Fibroblast of skin of abdomen (primary cell): ENCODE measurements at places on chromosomes 12 and 14.
A peak's percentile ranks its signal among the peaks of the same experiment; 100 is the strongest.

GRCh38 chr12:109203480-109203879, 87.1 kb downstream of the ACACB start:
- DNase-seq: no peak

DNA sequence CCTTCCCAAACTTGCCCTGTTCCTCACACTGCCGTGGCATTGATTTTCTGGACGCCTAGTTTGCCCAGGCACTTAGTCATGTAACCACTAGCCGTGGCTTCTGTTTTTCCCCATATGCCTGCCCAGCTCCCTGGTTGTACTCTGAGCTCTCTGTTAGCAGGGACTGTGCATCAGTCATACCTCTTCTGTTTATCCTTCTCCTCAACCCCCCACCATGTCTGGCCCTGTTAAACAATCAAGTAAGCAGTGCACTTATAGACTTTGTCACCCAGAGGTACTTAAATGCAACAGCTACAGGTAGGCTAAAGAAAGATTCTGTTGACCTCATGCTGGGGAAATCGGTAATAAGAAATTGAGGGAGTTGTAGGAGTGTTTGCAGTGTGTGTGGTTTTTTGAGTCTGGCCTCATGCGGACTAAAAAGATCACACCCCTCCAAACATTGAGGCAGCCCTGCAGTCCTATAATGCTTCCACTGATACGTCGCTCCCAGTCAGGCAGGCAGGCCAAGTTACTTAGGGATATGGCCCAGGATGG, 17.0 kb downstream of the UBE3B start:
- no peak for DNase-seq

GRCh38 chr12:127083008-127083949, 1183.7 kb upstream of the TMEM132C start:
- DNase-seq: peak; percentile 77

GRCh38 chr12:44021471-44021971, 185.6 kb downstream of the TMEM117 start:
- DNase-seq: no peak

DNA sequence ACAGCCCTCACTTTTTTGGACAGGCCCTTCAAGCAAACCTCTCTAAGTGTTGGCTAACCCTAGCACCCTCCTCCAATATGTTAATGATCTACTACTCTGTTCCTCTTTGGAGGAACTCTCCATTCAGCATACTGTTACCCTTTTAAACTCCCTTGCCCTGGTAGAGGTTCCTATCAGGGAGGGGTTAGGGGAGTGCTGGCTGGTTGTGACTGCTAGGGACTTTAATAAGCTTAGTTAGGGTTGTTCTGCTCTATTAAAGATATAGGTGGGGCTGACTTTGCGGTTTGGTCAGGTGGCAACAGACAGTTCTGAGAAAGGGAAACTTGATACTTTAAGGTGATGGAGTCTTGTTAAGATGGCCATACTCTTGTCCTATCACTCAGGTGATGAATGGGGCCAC, 301.5 kb upstream of the FBXO33 start:
- no peak for DNase-seq

GRCh38 chr12:31950088-31950487, 9.1 kb upstream of the RESF1 start:
- no peak for DNase-seq

- no peak for DNase-seq
Measured at GRCh38 chr14:69471916-69472315, 12.6 kb upstream of the PLEKHD1 start.

GRCh38 chr12:47988073-47989022, 15.9 kb downstream of the COL2A1 start:
- peak; percentile 28 for DNase-seq

GRCh38 chr12:121295746-121296617, 527 bp downstream of the CAMKK2 start:
- no peak for DNase-seq

GRCh38 chr12:25254271-25254880, 3.6 kb upstream of the KRAS start:
- peak; percentile 59 for DNase-seq

DNA sequence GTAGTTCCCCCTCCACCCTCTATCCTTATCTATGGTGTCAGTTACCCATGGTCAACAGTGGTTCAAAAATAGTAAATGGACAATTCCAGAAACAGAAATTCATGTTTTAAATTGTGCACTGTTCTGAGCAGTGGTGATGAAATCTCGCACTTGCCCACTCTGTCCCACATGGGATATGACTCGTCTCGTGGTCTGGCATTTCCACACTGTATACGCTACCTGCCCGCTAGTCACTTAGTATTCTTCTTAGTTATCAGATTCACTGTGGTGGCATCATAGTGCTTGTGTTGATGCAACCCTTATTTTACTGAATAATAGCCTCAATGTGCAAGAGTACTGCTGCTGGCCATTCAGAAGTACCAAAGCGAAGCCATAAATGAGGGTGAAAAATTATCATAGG, 507.0 kb downstream of the SNAPC1 start:
- DNase-seq: no peak

DNA sequence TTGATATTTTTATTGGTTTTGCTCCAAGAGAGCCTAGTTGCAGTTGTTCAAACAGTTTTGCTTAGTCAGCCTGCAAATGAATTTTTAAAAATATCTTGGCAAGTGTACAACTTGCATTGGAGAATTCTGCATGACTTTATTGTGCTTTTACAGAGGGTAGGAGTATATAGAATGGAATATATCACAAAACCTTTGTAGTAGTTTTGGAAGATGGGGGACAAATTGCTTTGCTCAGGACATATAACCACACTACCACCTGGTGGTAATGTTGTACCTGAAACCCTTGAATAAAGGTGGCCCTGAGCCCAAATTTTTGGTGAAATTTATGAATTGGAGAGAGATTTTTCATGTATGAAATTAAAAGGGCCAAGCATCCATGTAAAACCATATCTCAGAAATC, 645.2 kb downstream of the MED13L start:
- DNase-seq: peak; percentile 28

DNA sequence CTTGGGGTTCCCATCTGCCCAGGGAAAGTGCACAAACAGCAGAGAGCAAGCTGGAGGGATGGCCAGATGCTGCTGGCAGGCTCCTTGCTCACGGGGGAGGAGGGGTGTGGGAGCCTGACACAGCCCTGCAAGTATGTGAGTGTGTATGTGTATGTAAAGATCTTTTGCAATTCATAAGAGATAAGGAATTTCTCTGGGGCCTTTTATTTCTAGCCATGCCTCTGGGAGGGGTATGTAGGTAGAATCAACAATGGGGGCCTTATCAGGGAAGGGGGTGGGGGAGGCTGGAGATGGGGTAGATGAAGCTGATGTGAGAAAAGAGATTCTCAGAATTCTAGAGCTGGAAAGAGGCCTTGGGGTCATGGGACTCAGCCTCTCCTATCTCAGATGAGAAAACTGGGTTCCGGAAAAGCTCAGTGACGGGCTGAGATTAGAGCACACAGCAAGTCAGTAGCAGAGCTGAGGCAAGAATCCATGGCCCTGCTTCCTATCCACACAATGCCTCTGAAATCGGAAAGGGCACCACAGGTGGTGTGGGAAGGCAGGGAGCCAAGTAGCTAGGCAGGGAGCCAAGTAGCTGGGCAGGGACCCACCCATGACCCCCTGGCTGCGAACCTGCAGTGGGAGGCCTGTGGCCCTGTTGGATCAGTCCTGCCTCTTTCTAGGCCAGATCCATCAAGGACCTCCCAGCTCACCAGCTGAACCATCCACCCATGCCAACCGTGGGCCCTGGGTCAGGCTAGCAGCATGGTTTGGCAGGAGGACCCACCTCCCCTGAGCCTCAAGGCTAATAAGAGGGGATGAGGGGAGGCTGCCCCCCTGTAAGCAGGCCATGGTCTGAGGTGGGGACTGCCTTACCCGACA, 54.7 kb downstream of the PLEKHG3 start:
- peak; percentile 93 for DNase-seq
